ENCODE measurements at places on chromosomes 1 and 21.

GRCh38 chr1:219991511-219991810 lies 54.8 kb downstream of the EPRS1 start:
- no peak for DNase-seq

DNA sequence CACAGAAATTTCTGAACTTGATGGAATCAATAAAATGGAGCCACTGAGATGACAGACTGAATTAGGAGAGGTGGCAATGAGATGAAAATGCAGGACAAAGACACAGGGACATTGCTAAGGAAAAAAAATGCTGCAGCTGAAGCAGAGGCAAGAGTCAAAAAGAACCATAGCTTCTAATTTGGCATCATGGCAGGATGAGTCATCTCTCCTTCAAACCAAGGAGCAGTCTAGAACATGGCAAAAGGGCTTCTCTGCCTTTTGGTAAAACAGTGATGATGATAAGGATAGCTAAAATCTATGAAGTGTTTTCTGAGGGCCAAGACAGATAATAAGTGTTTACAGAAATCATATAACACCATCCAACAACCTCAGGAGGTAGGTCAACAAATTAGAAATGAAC lies 16.8 kb downstream of the SLC19A2 start:
- DNase-seq, result no peak

DNA sequence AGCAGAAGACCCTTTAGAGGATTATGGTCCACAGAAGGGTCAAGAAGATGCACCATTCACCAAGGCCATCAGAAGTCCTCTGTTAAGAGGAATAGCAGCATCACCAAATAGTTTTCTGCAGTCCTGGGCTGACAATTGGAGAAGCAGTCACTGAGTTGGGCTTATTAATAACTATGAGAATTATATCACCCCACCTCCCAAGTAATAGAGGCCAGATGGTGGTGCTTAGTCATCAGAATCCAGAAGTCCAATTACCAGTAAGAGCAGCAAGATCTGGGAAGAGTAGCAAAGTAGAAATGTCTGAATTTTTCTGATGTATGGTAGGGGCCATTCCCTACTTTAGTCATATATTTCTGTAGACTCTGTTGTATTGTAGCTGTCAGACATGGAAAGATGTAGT lies 6.1 kb upstream of the PSMA5 start:
- DNase-seq, result no peak

DNA sequence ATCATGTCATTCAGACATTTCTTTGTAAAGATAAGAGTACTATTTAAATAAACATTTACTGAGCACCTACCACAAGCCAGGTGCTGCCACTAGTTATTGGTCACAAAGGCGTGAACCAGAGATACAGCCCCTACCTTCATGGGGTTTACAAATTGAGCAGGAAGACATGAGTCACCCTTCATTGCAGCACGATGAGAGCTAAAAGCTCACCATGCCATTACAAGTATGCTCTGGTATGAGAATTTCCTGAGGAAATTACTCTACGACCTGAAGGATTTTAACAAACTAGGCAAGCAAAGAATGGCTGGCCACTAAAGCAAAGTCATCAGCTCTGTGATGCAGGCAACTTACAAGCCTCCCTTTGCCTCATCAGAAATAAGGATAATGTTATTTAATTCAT lies 346.8 kb downstream of the BRINP2 start:
- no peak for DNase-seq

- DNase-seq, result no peak
Observed at GRCh38 chr1:111085676-111086075, 54.2 kb downstream of the DRAM2 start.
